ENCODE measurements at places on chromosomes 2 and 18.

- DNase-seq, result no peak
Observed at GRCh38 chr2:9754532-9754887, 88.8 kb upstream of the TAF1B start.

DNA sequence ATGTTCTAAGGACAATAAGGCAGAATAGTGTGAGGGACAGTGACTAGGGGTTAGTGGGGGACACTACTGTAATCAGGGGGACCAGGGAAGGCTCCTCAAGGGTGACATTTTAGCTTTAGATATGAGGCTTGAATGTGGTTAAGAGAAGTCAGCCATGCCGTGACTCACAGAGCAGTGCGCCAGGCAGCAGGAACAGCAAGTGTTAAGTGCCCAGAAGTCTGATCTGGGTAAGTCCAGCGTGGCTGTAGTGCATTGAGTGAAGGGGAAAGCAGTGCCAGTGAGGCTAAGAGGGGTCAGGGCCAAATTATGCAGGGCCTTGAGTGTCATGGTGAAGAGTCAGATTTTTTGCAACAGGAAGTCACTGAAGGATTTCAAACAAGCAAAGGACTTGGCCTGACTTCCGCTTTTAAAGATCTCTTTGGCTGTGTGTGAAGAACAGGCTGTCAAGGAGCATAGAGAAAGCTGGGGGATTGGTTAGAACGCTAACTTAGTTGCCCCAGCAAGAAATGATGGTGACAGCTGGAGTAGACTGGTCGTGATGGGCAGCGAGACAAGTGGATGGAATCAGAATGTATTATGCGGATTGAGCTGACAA lies 151.5 kb downstream of the MSH2 start:
- DNase-seq, result no peak

DNA sequence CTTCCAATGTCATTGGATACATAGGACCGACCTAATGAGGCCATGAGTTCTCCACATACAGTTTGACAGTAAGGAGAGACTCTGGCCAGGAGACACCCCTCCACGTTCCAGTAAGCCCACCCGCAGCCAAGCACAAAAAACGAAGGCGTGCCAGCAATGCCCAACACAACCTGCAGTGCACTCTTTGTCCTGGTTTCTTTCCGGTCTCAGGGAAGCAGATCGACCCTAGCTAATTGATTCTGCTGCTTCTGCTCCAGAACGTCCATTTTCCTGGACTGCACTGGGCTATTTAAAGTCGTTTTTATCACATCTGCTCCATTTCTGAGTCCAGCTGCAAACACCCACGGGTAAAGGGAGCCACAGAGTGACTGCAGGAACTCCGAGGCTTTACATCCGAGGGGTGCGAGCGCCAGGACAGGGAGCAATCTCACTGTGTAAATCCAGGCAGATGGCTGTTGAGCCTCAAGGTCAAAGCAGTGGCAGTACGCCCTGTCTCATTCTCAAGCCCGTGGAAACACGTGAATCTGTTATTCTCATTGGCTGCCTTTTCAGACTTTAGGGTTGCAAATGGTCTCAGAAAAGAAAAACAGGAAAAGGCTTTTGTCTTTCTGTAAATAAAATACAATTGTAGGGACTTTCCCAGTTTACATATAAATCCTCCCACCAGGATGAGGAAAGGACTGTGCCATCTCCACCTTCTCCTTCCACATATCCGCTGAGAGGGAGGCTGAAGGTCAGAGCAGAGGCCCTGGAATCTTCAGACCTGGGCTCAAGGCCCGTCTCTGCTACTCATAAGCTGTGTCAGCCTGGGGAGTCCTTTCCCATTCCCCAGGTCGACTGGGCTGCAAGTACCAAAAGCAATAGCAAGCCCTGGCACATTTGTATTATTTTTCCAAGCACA lies 40.7 kb downstream of the TMEM163 start:
- no peak for DNase-seq

- DNase-seq, result no peak
Observed at GRCh38 chr2:226334981-226335720, 464.5 kb downstream of the IRS1 start.

DNA sequence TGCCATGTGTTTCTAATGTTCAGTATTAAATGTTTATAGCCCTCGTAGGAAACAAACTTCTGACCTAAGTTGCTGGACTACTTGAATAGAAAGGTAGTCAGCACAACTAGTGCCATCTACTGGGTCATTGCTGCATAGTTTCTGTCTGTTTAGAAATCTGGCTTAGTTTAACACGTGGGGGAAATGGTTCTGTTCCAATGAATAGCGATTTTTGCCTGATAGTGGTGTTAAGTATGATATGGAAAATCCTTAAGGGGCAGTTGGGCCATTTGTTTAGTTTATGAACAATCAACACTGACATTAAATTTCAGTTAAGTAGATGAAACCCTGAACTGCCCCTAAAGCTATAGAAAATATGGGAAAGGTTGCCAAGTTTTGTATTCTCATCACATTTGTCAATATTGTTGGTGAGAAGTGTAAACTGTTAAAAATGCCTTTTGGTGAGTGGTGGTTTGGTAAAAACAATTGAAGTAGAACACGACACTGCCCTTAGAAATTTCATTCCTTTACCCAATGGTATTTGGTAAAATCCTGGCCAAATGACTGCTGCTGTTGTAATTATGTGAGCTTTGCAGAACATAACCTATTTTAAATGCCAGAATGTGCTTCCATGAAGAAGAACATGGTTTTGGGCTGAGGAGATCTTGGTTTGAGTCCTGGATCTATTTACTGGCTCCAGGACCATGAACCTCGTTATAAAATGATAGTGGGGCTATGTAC lies 13.2 kb downstream of the NABP1 start:
- peak; percentile 67 for DNase-seq

DNA sequence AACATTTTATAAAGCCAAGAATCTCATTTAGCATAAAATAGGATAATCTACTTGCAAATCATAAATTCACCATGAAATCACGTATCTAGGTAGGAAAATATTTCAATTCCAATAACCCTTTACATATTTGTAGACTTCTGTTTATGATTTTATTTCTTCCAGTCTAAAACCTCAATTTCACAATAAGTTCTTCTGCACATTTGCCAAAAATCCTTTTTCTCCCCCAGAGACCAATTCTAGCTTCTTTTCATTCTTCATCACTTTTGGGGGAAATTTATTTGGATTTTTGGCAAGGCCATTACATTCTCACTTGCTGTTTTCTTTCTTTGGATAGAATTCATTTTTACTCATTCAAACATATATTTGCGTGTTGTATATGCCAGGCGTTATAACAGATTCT lies 86.8 kb downstream of the SPRED2 start:
- no peak for DNase-seq

DNA sequence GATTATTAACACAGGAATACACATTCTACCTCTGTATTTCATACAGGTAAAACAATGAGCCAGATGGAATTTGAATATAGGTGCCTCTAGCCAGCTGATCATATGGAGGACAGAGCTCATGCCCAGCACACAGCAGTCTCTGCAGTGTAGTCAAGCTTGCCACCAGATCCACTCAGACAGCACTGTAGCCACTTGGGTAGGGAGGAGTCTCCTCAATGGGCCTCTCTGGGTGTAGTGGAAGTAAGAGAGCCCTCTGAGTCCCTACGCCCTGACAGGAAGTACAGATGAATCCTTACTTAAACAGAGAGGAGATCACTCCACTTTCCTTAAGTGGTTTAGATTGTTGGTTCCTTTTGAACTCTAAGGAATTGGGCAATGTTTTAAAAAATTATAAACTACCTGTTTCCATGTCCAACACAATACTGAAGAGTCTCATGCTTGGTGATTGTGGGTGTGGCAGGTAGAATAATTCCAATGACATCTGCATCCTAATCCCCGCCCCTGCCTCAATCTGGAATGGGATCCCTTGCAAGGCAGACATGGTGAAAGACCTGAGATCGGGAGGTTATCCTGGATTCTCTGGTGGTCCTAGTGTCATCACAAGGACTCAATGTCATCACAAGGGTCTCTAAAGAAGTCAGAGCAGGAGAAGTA lies 23.0 kb upstream of the TMEM200C start:
- no peak for DNase-seq
